ENCODE measurements at places on chromosomes 1 and 21. TPM values are rescaled to one million over a fixed set of nuclear protein-coding genes. Genes with fewer than 3 reads are reported as not detected.

Gene PROK1
- not detected for total RNA-seq

Gene TNFRSF1B
- 8.7 TPM for total RNA-seq

Gene KIF17
- total RNA-seq = 17.3 TPM

Gene MTARC2
- total RNA-seq = 8.5 TPM

Gene CR1L
- total RNA-seq = not detected

Gene GJB5
- not detected for total RNA-seq

Gene TTF2
- 6.9 TPM for total RNA-seq

Gene ZNF697
- total RNA-seq = 13.1 TPM

Gene RGS16
- total RNA-seq = 0.65 TPM

Gene MNDA
- not detected for total RNA-seq

Gene C1orf87
- not detected for total RNA-seq

Gene RAD54L
- total RNA-seq = 2.2 TPM

Gene ADCY10
- total RNA-seq = not detected

Gene LAPTM5
- total RNA-seq = 66.7 TPM

Gene PPIAL4G
- total RNA-seq = not detected

Gene ALPL
- not detected for total RNA-seq

Gene C1orf116
- total RNA-seq = not detected

Gene HSD3B2
- not detected for total RNA-seq

Gene SLC5A9
- 0.22 TPM for total RNA-seq

Gene OR2L5
- total RNA-seq = not detected

Gene ZNF648
- total RNA-seq = not detected

Gene WDR3
- total RNA-seq = 11.3 TPM

Gene CFAP45
- 0.22 TPM for total RNA-seq

Gene SH2D5
- total RNA-seq = 0.20 TPM

Gene CHRM3
- 0.20 TPM for total RNA-seq

Gene TMPRSS2
- not detected for total RNA-seq

Gene OR10Z1
- not detected for total RNA-seq

Gene CFH
- 28.0 TPM for total RNA-seq

Gene CELA2B
- total RNA-seq = not detected

Gene TRIM67
- total RNA-seq = not detected

Gene GSTM2
- total RNA-seq = 0.87 TPM

Gene AUNIP
- total RNA-seq = 0.60 TPM

Gene SEC16B
- total RNA-seq = 0.22 TPM

Gene YOD1
- 3.9 TPM for total RNA-seq

All from lung microvascular endothelial cell (primary cell).